NCI-H526 (cell line): ENCODE measurements at places on chromosomes 4 and X.

- no peak for DNase-seq
These were observed 84.9 kb upstream of the TET2 start for GRCh38 chr4:105061731-105062130.

DNA sequence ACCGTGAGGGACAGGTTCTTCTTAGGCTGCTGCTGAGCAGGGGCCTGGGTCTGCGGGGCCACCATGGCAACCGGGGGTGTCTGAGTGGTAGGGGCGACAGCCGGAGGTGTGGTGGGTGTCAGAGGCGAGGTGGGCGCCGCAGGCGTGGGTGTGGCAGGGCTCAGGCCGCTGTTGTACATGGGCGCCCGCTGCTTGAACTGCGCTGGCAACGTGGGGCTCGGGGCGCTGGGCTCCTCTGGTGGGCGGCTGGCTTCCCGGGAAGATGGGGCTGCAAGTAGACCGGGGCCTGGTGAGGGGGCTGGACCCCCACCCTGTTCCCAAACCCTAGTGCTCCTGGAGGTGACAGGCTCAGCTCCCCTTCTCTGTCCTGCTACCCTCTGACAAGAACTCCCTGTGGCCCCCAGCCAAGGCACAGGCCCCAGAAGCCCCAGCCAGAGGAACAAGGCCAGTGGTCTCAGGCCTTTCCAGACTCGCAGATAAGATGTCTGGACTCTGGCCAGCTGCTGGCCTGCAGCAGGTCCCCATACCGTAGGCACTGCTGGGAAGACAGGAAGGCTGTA lies 24.8 kb downstream of the NELFA start:
- DNase-seq, result no peak

GRCh38 chr4:25509646-25510045 lies 132.6 kb downstream of the ANAPC4 start:
- no peak for DNase-seq

DNA sequence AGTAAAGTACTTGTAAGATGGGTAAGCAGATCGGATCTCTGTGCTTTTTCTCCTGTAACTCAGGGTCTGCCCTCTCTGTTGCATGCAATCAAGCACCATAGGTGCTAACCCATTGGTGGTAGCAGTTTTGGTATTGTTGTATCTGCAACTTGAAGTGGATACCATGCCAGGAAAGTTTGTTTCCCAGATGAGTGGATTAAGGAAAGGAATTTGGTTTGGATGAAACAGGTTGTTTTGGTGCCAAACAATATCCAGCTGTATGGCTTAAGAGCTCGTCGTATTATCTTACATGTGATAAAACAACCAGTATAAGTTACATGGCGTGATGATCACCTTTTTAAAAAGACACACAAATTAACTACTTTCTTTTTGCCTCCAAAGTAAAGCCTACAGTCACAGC lies 280.9 kb upstream of the TENM3 start:
- no peak for DNase-seq

DNA sequence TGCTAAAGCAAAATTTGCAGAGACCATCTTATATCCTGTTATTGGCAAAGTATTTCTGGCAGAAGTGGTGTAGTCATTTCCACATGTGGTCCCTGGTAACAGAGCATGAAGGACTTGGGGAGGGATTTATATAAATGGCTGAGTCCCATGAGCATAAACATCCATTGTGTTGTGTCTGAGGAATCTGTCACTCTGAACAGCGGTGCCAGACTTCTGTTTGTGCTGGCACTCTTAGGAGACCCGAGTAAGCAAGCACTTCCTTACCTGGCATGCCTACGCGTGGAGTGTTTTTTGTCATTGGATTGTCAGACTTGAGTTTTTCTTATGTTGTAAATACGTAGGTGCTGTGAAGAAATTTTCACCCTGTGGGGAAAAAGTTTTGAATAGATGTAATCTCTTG lies 285.9 kb downstream of the ARHGAP10 start:
- DNase-seq, result no peak

DNA sequence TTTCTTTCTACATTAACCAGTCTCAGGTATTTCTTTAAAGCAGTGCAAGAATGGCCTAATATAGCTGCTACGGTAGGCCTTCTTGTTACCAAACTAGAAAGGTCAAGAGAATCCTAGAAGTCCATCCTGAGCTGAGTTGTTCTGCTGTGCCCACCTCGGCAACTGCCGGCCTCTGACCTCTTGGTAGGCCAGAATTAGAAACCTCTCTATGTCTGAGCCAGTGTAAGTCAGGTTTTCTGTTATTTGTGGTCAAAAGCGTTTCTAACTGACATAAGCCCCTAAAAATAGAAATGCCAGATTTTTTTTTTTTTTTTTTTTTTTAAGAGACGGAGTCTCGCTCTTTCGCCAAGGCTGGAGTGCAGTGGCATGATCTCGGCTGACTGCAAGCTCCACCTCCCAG lies 43.1 kb downstream of the SOWAHB start:
- DNase-seq, result no peak

DNA sequence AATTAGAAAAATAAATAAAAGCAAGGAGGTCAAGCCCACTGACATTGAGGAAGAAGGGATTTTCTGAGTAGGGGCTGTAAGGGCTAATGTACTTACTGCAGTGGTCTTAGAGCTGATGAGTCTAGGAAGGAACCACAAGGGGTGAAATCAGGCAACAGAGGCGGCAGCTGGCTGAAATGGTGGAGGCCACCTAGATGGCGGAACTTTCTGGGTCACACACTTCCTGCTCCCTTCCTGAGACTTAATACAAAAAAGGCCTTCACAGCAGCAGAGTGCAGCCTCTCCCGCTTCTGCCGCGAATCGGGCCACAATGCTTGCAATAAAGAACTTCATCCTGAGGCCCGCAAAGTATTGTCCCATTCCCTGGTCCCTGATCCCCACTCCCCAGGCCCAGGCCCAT lies 15.4 kb downstream of the SNX12 start:
- DNase-seq, result no peak

DNA sequence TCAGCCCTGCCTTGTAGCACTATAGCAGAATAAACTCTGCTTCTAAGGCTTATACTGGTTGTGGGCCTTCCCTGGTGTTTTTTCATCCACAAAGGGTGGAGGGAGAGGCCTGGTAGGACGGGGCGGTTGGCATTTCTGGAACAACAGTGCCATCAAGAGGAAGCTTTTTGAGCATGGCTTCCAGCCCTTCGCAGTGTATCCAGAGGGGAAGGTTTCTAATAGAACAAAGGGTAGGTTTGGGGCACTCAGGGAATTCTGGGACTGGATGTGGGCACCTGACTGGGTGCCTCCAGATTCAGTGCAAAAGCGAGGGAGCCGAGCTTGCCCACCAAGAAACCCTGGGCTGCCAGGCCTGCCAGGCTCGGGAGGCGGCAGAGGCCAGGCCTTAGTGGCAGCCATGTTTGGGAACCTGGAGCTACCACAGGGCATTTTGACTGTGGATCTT lies 229.6 kb upstream of the AGTR2 start:
- DNase-seq, result peak; percentile 83

GRCh38 chr4:94372991-94373390 lies 30.4 kb upstream of the HPGDS start:
- DNase-seq, result no peak

DNA sequence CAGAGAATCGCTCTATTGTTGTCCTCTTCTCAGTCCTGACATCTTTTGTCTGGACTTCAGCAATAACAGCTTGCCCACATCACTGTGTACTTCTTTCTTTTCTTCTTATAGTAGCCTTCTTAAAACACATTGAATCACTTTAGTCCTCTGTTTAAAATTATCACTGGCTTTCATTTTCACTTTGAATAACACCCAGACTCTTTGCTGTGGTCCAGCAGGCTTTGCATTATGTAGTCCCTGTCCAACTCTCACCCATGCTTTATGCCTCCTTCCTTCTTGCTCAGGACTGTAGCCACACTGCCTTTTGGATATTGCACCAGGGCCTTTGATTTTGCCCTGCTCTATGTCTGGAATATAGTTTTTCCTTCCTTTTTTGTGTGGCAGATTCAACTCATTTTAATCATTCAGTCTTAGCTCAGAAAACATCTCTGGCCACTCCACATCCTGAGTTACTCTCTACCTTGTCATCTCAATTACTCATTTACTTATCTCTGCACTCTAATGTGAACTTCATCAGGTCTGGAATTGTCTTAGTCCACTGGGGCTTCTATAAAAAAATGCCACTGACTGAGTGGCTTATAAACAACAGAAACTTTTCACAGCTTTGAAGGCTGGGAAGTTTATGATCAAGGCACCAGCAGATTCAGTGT lies 168.2 kb downstream of the C4orf33 start:
- no peak for DNase-seq

DNA sequence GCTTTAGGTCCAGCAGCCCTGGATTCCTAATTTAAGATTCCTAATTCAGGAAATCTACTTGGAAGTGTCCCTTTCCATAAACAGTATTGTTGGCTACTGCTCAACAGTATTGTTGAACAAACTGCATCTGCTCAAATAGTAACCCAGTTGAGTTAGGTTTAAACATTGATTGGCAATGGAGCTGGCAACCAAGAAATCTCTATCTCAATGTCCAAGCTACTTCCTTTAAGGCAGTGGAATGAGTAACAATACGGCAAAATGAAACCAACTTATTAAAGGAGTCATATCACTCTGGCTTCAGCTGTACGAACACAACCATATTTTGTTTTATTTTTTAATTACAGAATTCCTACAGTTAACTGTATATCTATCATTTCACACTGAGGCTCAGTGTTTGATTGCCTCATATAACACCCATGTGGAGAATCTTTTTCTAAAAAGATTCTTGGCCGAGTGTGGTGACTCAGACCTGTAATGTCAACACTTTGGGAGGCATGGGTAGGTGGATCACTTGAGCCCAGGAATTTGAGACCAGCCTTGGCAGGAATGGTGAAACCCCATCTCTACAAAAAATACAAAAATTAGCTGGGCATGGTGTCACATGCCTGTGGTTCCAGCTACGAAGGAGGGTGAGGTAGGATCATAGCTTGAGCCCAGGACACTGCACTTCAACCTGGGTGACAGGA lies 71.7 kb upstream of the IL13RA1 start:
- DNase-seq, result no peak

DNA sequence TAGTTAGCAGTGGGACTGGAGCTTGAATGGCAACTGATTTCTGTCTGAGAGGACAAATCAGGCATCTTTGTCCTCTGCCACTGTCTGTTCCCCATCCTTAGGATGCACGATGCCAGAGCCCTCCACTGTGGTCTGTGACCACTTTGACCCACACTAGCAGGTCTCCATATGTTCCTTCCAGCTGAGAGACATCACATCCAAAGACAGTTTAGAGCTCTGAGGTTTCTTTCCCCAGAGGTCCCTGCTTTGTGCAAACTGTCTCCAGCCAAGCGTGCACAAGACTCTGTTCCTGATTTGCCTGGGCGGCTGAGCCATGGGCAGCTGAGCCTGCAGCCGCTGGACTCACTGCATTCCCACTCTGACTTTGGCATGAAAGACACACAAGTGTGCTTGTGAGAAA lies 98.0 kb downstream of the PTTG2 start:
- peak; percentile 83 for DNase-seq

DNA sequence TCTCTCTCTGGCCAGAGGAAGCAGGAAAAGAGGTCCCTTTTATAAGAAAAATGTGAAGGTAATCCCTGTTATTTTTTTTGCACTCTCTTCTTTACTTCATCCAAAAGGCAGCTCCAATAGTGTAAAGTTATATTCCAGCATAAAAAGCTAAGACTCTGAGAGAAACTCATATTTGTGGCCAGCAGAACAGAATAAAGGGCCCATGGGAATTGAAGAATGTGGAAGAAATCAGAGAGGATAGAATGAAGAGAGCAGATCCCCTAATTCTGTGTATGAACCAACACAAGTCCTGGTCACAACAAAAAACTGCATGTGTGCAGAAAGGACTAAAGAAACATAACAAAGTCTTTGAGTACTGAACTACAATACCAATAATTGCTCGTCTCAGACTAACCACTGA lies 22.3 kb downstream of the RPS6KA6 start:
- no peak for DNase-seq

DNA sequence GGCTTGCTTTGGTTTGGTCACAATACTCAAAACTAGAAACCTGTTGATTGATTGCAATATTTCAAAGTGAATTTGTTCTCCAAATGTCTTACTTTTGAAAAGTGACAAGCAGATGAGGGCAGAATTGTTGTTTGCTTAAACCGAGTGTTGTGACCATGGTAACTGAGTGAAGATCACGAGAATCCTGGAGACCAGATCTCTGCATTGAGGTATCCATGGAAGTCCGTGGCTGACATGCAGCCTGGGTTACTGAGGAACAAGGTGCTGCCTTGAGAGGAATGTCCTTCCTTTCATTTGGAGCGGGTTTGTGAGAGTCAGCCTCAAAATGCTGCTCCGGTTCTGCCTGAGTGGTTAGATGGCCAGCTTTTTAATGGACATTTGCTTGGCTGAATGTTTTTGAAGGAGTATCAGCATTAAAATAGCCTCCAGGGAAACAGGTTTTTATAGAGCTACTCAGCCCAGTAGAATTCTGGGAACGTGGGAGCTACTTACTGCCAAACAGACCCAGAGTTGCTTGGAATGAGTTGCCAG lies 31.3 kb downstream of the NYX start:
- no peak for DNase-seq

GRCh38 chr4:75736862-75737261 lies 12.5 kb downstream of the USO1 start:
- no peak for DNase-seq

DNA sequence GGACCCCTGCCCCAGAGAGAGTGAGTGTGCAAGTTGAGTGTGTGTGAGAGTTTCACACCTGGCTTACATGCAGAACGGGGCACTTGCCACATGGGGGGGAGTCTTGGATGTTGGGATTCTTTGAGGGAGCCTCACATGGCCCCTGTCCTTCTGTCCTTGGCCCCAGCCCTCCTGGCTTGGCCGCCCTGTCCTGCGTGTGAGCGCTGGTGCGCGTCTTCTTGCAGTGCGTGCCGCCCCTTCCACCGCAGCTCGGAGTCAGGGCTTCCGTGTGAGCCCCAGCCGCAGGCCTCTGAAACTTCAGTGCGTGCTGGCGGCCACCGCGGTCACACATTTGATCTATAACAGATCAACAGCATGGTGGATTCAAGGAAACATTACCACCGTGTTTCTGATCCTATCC lies 30.1 kb upstream of the HGFAC start:
- no peak for DNase-seq

DNA sequence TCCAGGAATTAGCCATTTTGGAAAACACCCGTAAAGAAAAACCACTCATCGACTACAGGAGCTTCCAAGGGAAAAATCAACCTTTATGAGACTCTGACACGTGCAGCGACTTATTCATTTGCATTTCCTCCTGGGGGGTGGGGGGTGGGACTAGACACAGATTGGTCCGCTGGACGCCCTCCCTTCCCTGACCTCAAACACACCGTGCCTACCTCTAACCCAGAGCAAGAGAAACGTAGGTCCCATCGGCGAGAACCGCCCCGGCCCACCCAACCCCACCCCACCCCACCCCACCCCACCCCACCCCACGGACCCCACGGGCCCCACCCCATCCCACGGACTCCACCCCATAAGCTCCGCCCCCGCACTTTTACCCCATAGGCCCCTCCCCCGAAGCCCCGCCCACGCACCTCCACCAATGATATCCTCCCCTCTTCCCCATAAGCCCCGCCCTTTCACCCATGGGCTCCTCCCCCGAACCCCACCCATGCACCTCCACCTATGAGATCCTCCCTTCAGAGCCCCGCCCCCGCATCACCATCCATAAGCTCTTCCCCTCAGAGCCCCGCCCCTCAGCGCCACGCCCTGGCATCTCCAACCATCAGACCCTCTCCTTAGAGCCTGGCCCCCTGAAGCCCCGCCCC lies 1.1 kb downstream of the GTPBP6 start:
- DNase-seq, result no peak

GRCh38 chrX:111035991-111036390 lies 60.0 kb upstream of the PAK3 start:
- DNase-seq, result no peak
